ENCODE measurements at places on chromosomes 13 and 19.
A peak's percentile ranks its signal among the peaks of the same experiment; 100 is the strongest.

- peak; percentile 69 for DNase-seq
Observed at GRCh38 chr19:38049105-38049649, 142.2 kb downstream of the SIPA1L3 start.

GRCh38 chr19:35718345-35719041 lies 690 bp downstream of the KMT2B start:
- peak; percentile 60 for DNase-seq

DNA sequence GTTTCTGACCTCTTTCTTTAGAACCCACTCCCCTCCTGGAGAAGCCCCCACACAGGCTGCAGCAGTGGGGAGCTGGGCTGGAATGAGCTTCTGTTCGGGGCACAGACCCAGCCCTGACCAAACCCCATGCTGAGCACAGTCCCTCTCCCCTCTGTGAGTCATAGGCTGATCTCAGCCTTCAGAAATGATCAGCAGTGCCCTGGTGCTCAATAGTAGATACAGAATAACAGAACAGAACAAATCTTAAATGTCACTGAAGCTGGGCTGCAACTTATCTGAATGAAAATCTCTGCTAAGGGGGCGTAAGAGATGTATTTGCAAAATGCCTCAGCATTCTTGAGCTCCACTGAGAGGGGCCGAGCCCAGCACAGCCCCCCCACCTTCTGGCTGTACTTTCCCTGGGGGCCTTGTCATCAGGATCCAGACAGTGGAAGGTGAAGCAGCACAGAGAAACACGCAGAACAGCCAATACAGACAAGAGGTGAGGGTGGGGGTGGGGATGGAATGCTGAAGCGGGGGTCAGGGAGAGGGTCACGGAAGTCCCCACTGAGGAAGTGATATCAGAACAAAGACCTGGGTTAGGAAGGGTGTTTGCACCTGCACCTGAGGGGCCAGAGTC lies 9.9 kb downstream of the ZNF665 start:
- no peak for DNase-seq

- no peak for DNase-seq
Observed at GRCh38 chr13:93689333-93689732, 462.7 kb downstream of the GPC6 start.

DNA sequence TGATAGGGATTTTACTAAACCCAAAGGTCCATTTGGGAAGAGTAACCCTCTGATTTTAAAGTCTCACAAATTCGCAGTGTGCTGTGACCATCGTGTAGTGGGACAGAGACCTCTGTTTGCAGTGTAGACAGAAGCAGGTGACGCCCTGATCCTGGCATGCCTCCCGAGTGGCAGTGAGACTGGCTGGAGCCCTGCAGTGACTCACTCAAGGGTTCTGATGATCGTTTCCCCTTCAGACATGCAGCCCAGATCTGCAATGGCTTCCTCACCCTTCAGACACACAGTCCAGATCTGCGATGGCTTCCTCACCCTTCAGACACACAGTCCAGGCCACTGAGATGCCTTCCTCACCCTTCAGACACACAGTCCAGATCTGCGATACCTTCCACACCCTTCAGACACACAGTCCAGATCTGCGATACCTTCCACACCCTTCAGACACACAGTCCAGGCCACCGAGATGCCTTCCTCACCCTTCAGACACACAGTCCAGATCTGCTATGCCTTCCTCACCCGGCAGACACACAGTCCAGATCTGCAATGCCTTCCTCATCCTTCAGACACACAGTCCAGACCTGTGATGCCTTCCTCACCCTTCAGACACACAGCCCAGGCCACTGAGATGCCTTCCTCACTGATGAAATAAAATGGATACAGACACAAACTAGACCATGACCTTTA lies 125.2 kb downstream of the ATP11A start:
- DNase-seq = no peak

GRCh38 chr13:112725346-112726015 lies 35.6 kb downstream of the ATP11A start:
- DNase-seq = peak; percentile 43

DNA sequence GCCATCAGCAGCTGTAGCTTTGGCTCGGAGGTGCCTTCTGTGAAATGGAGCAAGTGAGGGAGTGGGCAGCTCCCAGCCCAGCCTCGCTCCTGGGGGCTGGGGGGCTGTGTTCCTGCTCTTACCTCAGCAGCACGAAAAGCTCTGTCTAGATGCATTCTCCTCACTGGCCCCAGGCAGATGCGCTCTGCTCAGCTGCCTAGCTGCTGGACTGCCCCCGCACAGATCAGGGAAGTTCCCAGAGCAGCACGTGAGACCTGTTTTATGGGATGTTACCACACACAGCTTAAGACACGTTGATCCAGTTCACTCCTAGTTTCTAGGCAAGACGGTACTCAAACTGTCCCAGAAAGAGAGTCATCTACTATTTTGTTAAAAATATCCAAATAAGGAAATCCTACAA lies 13.6 kb downstream of the LCP1 start:
- DNase-seq = peak; percentile 30

DNA sequence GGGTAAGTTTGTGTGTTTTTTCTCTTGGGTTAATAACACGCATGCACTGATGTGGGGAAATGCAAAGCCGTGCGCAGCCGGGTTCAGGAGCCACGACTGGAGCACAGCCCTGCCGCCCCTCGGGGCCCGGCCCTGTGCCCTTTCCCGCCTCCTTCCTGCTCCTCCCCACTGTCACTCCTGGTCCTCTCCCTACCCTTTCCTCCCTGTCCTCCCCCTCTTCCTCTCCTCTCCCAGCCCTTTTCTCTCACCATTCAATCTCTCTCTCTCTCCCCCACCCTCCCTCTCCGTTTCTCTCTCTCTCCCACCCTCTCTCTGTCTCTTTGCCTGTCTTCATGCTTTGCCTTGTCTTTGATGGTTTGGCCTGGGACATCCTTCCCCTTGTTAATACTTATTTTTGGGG lies 27.2 kb downstream of the PLEKHJ1 start:
- DNase-seq = no peak

GRCh38 chr19:3851254-3852176 lies 17.3 kb downstream of the ZFR2 start:
- DNase-seq = no peak
